ENCODE measurements at places on chromosomes 3 and 15.

DNA sequence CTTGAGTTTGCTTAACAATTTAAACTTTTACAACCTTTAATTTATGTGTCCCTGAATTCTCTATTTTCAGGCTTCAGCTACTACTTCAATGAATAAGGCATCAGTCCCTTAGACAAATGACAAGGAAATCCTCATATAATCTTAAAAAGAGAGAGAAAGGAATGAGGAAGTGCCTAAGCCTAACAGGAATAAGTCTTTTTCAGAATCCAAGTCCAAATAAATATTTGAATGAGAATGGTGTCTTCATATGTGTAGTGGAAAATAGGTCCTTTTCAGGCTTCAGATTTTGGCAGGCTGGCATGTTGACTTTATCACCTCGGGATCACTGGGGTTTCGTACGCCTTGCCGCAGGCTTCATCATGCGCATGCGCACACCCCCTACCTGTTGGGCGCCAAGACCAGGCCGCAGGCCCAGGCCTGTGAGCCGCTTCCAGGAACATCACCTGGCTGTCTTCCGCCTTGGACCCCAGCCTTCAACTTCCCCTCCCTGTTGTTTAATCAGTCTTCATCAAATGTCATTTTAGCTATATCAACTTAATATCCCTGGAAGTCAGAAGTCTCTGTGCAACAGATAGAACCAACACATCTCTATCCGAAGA lies 334.5 kb downstream of the SOX2 start:
- no peak for DNase-seq

GRCh38 chr3:88307666-88308065 lies 157.9 kb downstream of the C3orf38 start:
- DNase-seq, result no peak

- DNase-seq, result no peak
Observed at GRCh38 chr3:130044370-130044769, 37.3 kb upstream of the ALG1L2 start.

GRCh38 chr3:106473576-106474475 lies 605.0 kb upstream of the CBLB start:
- no peak for DNase-seq

DNA sequence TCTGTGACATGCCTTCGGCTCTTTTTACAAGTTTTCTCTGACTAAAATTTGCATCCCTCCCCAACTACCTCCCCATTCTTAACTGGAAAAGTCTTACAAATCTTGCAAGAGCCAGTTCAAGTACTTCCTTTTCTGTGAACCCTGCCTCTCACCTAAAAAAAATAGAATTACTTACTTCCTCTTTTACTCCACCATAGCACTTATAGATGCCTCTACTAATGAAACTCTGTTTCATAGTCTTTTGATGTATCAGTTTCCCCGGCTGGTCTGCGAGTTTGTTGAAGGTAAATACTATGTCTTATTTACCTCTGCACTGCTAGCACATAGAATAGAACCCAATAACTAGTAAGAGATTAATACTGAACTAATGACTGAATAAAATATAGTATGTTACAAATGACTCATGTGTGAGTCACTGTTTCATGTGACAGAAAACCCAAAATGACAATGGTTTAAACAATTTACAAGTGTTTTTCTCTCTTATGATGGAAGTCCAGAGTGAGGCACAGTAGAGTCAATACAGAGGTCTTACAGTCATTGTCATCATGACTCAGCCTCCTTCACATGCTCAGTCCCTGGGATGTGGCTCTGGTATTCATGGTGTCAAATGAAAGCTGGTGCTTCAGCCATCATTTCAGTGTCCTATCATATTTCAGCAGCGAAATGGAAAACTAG lies 393.5 kb downstream of the RSL24D1 start:
- peak; percentile 10 for DNase-seq

DNA sequence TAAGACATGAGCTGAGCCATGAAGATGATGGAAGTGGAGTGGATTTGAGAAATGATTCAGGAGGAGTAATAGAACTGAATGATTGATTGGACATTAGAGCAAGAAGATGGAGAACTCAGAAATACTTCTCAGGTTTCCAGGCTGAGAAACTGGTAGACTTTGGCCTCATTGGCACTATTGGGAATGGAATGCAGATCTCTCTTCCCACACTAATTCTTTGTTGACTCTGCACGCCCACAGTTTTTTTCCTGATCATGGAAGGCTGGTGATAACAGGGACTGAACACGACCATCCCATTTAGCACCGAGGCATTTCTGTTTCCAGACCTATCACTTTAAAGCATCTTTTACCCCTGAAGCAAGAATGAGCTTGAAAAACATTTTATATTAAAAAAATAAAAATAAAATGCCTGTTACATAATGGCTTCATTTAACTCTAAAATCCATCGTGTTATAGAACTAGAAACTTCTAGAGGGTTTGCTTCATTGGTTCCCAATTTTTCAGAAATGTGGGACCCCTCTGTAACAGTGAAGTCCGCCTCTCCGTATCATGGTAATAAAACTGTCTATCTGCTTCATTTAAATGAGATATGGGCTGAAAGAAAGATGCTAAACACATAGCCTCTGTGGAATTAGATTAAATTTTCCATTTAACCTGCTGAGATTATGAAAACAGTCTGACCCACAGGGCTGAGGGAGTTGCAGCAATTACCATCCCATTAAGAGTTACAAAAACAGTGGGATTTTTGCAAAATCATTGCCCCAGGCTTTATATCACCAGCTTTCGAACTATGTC lies 562.0 kb upstream of the CFAP20DC start:
- no peak for DNase-seq

DNA sequence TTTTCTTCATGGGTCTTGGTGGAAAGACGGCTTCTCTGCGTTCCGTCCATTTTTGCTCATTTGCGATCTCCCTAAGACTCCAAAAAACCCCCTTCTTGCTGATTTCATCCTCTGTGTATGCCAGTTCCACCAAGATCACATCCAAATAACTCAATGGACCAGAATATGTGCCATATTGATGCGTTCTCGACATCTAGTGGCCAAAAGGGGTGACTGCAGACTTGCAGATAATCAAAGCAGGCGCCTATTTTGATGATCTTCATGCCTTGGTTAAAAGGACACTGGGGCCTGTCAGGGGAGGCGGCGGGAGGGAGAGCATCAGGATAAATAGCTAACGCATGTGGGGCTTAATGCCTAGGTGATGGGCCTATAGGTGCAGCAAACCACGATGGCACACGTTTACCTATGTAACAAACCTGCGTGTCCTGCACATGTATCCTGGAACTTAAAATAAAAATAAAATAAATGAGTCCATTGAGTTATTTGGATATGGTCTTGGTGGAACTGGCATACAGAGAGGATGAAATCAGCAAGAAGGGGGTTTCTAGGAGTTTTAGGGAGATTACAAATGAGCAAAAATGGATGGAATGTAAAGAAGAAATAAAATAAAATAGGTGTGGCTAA lies 104.2 kb upstream of the RAD18 start:
- DNase-seq, result no peak

- DNase-seq, result no peak
Observed at GRCh38 chr15:80864666-80865065, 85.5 kb downstream of the CEMIP start.

DNA sequence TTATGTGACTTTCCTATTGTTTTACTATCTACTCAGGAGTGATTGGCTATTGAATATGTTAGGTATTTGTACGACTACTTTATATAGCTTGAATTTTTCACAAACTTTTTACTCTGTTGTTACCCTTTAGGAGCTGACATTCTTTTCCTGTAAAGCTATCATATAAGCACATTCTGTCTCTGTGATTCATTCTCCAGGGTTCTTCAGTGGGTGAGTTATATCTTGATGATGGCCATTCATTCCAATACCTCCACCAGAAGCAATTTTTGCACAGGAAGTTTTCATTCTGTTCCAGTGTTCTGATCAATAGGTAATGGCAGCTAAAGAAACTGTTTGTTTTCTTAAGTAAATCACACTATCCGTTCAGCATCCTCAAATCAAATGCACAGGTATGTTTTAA lies 10.1 kb upstream of the CAPN3 start:
- no peak for DNase-seq

- DNase-seq, result no peak
Observed at GRCh38 chr3:12425850-12426579, 58.3 kb upstream of the TSEN2 start.

DNA sequence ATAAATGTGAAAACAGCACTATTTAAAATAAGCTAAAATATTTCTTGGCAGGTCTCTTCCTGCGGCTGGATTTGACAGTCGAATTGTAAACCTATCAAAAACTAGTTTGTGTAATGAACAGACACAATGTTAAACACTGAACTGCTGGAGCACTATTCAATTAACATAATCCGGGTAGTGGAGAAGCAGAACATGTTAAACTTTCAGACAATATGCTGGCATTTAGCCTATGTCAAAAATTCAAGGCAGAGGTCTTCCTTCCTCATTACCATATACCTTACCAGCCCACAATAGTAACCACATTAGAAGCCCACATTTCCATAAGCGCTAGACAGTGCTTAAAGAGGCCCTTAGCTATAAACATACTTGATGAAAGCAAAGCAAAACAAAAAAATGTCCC lies 1042.9 kb downstream of the ROBO1 start:
- DNase-seq, result no peak

DNA sequence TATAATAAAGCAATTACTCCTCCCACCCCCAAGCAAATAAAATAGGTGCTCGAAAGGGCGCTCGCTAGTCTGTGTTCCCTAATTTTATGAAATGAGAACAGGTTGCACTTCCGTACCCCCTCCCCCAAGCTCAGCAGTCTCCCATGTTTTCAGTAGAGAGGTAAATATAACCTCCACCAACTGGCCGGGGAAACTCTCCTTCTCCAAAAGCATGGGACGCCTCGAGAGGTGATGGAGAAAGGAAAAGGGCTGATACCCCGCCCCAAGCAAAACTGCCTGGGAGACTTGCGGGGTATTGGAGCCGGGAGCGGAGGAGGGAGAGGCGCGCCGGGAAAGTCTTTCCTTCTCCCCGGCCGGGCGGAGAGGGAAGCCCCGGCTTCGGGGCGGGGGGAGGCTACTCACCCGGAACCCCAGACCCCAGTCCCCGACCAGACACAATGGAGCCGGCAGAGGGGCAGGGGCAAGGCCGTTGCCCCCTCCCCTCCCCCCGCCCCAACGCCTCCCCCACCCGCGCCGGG lies 605 bp downstream of the DCUN1D1 start:
- no peak for DNase-seq

DNA sequence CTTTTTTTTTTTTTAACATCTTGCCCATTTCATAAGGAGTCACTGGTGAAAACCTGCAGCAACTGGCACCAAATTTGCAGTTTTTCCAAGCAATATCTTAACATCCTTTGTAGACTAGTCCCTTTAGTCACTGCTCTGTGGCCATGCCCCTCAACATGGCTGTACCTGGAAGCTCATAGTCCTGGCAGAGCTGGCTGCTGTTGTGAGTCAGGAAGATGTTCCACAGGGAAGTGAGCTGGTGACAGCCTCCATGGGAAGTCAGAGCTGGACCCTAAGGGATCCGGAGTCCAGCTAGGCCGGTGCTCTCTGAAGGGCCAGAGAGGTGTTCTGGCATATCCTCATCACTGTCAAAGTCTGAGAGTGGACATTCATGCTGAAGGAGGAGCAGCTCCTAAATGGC lies 99.3 kb upstream of the ZBED2 start:
- no peak for DNase-seq

DNA sequence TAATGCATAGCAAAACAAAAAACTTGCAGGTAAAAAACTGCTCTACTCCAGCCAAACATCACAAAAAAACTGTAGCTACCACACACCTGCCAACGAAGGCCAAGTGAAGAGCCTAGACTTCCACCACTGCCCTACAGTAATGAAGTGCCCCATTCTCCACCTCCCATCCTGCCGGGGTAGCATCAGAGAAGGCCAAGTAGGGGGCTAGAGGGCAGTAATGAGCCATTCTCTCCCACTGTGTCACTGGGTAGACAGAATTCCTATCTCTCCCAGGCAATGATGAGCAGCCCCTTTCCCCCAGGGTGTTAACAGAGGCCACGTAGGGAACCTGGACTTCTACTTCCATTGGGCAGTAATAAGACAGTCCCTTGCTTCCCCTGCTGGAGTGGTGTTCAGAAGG lies 9.5 kb downstream of the SEC22C start:
- no peak for DNase-seq

- no peak for DNase-seq
Observed at GRCh38 chr3:8505621-8506020, 4.0 kb downstream of the LMCD1 start.

All from T1000 (cell line).